ENCODE measurements at places on chromosomes 7 and 10. TPM values are rescaled to one million over a fixed set of nuclear protein-coding genes. Genes with fewer than 3 reads are reported as not detected.

The SEMA3E gene
- 0.51 TPM for total RNA-seq

The GIMAP1 gene
- total RNA-seq = not detected

The MYO3A gene
- total RNA-seq = not detected

DNA sequence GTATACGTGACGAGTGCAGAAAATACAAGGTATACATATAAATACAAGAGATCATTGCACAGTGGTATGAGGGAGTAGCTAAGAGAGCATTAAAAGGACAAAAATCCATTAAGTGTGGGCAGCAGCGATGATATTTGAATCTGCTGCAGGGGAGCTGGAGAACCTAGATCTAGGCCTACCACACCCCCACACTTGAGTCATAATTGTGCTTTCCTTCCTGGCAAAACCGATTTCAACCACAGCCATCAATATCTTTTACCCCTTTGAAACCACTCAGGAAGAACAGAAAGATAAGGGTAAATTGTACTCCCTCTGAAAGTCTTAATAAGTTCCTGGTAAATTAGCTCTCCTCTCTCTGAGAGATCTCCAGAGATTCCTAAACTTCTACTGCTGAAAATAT lies 345.0 kb downstream of the SORCS1 start:
- no peaks in the 10 kb centered on the region for H3K36me3 ChIP-seq
- no peaks in the 10 kb centered on the region for H3K4me1 ChIP-seq
- no peaks in the 10 kb centered on the region for H3K27me3 ChIP-seq
- no peak overlapping the region for H3K4me3 ChIP-seq
- no peak overlapping the region for H3K27ac ChIP-seq

GRCh38 chr10:59383436-59383835 lies 21.1 kb upstream of the FAM13C start:
- no peaks in the 10 kb centered on the region for H3K36me3 ChIP-seq
- H3K4me1 ChIP-seq = peaks cover 8% of the 10 kb centered on the region
- no peaks in the 10 kb centered on the region for H3K27me3 ChIP-seq
- DNase-seq = no peak
- no peak overlapping the region for H3K27ac ChIP-seq

GRCh38 chr7:116899308-116899707 lies 36.9 kb downstream of the CAPZA2 start:
- H3K27ac ChIP-seq = no peak overlapping the region
- no peak overlapping the region for H3K4me3 ChIP-seq
- H3K27me3 ChIP-seq = no peaks in the 10 kb centered on the region

- peaks cover 31% of the 10 kb centered on the region for H3K4me1 ChIP-seq
- no peak overlapping the region for H3K4me3 ChIP-seq
- no peak overlapping the region for H3K27ac ChIP-seq
Measured at GRCh38 chr7:30237271-30237695, 47.1 kb upstream of the ZNRF2 start.

DNA sequence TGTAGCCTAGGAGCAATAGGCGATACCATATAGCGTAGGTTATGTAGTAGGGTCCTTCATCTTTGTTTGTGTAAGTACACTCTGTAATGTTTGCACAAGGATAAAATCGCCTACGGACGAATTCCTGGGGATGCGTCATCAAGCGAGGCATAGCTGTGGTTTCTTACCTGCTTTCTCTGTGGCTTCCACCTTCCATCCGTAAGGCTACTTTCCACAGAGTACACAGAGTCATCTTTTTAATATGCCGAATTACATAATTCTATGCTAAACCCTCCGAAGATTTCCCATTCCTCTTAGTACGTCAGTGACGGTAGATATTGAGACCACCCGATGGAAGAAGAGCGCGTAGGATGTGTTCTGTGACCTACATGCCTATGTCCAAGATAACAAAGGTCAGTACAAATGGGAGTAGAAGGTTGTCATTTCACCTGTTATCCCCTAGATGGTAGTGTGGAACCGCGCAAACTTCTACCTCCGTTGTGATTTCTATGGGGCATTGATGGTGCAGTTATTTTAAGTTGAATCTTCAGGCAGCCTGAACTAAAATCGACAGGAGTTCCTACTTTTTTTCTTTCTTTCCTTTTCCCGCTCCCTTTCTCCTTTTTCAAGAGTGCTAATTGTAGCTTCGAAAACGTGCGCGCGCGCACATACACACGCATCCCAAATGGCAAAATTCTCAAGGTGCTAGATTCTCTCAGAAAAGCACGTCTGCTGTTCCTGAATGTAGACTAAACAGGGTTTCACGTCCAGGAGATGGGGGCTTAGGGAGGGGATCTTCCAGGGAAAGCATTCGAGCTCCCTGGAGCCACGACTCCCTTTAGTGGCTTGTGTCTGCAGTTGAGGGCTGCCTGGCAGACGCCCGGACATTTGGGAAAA lies 111.7 kb upstream of the MBL2 start:
- H3K27me3 ChIP-seq = no peaks in the 10 kb centered on the region
- peak; percentile 98 for DNase-seq
- H3K4me1 ChIP-seq = peaks cover 30% of the 10 kb centered on the region
- H3K27ac ChIP-seq = peak overlapping the region; percentile 85

- H3K27ac ChIP-seq = no peak overlapping the region
- peak; percentile 88 for DNase-seq
- no peaks in the 10 kb centered on the region for H3K27me3 ChIP-seq
- no peaks in the 10 kb centered on the region for H3K36me3 ChIP-seq
- peak overlapping the region; percentile 94 for H3K4me3 ChIP-seq
Measured at GRCh38 chr10:6204341-6205191, 1.8 kb downstream of the PFKFB3 start.
